Adrenal gland (tissue), 19 donors: ENCODE measurements at places on chromosomes 12 and 14. TPM values are rescaled to one million over a fixed set of nuclear protein-coding genes. Genes with fewer than 3 reads are reported as not detected.

GRCh38 chr14:25055005-25055404 is 5.1 kb upstream of the STXBP6 start:
- peaks cover 25% of the 10 kb centered on the region for H3K27me3 ChIP-seq
- DNase-seq = no peak
- H3K4me1 ChIP-seq = peaks cover under 1% of the 10 kb centered on the region
- no peak overlapping the region for H3K4me3 ChIP-seq
- no peaks in the 10 kb centered on the region for H3K36me3 ChIP-seq

DNA sequence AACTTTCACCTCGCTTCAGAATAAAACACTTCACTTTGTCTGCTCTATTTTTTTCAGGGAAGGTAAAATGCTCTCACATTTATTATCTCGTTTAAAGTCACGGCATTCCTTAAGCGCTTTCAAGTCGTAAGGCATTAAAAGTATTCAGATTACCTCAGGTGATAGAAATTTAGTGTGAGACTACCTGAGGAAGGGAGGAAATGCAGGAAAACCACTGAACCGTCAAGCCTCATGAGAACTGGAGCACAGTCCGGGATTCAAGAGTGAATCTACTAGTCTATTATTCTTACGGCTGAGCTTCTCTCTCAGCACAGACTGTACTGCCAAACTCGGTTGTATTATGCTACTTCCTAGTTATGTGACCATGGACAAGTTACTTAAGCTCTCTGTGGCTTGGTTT is 8.3 kb upstream of the PPFIBP1 start:
- H3K4me1 ChIP-seq = peaks cover 15% of the 10 kb centered on the region
- H3K27me3 ChIP-seq = no peaks in the 10 kb centered on the region
- no peak overlapping the region for H3K4me3 ChIP-seq
- H3K36me3 ChIP-seq = no peaks in the 10 kb centered on the region

DNA sequence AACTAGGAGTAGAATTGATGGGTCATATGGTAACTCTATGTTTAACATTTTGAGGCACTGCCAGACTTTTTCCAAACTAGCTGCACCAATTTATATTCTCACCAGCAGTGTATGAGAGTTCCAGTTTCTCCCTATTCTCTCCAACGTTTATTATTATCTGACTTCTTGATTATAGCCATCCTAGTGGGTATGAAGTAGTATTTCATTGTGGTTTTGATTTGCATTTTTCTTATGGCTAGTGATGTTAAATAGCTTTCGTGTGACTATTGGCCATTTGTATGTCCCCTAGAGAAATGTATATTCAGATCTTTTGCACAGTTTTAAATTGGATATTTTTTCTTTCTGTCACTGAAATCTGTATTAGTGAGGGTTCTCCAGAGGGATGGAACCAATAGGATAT is 37.8 kb downstream of the HELB start:
- H3K4me3 ChIP-seq = no peak overlapping the region
- no peaks in the 10 kb centered on the region for H3K4me1 ChIP-seq
- no peak for DNase-seq
- no peaks in the 10 kb centered on the region for H3K27me3 ChIP-seq
- no peaks in the 10 kb centered on the region for H3K36me3 ChIP-seq
- no peak overlapping the region for H3K27ac ChIP-seq

GRCh38 chr12:43167691-43168090 is 384.3 kb downstream of the ADAMTS20 start:
- H3K27me3 ChIP-seq = no peaks in the 10 kb centered on the region
- no peaks in the 10 kb centered on the region for H3K4me1 ChIP-seq
- DNase-seq = no peak
- H3K36me3 ChIP-seq = no peaks in the 10 kb centered on the region
- H3K4me3 ChIP-seq = no peak overlapping the region
- no peak overlapping the region for H3K27ac ChIP-seq

- peak overlapping the region; percentile 91 for H3K27ac ChIP-seq
- H3K4me3 ChIP-seq = peak overlapping the region; percentile 52
- DNase-seq = peak; percentile 23
- no peaks in the 10 kb centered on the region for H3K27me3 ChIP-seq
- no peaks in the 10 kb centered on the region for H3K36me3 ChIP-seq
Measured at GRCh38 chr14:52949711-52950409, 990 bp downstream of the FERMT2 start.

- H3K27ac ChIP-seq = peak overlapping the region; percentile 97
- H3K4me1 ChIP-seq = peaks cover 6% of the 10 kb centered on the region
- no peaks in the 10 kb centered on the region for H3K36me3 ChIP-seq
- H3K27me3 ChIP-seq = no peaks in the 10 kb centered on the region
- peak overlapping the region; percentile 95 for H3K4me3 ChIP-seq
- DNase-seq = no peak
Measured at GRCh38 chr14:39265806-39266524, 32.2 kb downstream of the MIA2 start.

GRCh38 chr12:71057330-71057729 is 100.5 kb downstream of the TSPAN8 start:
- no peak overlapping the region for H3K27ac ChIP-seq
- H3K36me3 ChIP-seq = no peaks in the 10 kb centered on the region
- H3K4me3 ChIP-seq = no peak overlapping the region
- DNase-seq = no peak

Gene ADCY6
- 44.0 TPM for total RNA-seq

- H3K36me3 ChIP-seq = no peaks in the 10 kb centered on the region
- H3K27me3 ChIP-seq = no peaks in the 10 kb centered on the region
- no peak overlapping the region for H3K27ac ChIP-seq
- no peaks in the 10 kb centered on the region for H3K4me1 ChIP-seq
Measured at GRCh38 chr14:20428802-20429201, 7.2 kb downstream of the KLHL33 start.

Gene C14orf180
- 17.8 TPM for total RNA-seq

GRCh38 chr14:53389202-53389601 is 236.1 kb upstream of the DDHD1 start:
- no peak overlapping the region for H3K27ac ChIP-seq
- no peaks in the 10 kb centered on the region for H3K36me3 ChIP-seq
- no peak for DNase-seq
- no peak overlapping the region for H3K4me3 ChIP-seq
- H3K4me1 ChIP-seq = no peaks in the 10 kb centered on the region

DNA sequence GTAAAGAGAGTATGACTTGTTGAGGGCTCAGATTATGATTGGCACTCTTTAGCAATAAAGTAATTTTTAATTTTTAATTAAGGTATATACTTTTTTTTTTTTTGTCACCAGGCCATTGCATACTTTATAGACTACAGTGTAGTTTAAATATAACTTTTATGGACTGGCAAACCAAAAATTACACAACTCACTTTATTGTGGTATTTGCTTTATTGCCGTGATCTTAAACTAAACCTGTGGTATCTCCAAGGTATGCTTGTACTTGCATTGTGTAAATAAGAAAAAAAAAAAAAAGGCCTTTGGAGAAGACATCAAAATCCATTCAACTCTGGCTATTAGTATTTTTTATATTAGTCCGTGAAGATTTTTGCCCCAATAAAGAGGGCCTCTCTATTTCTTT is 646.7 kb upstream of the FOXG1 start:
- no peak overlapping the region for H3K27ac ChIP-seq
- H3K36me3 ChIP-seq = no peaks in the 10 kb centered on the region
- no peaks in the 10 kb centered on the region for H3K27me3 ChIP-seq
- H3K4me1 ChIP-seq = no peaks in the 10 kb centered on the region
- no peak overlapping the region for H3K4me3 ChIP-seq

GRCh38 chr14:24430143-24430681 is 458 bp downstream of the KHNYN start:
- H3K27me3 ChIP-seq = no peaks in the 10 kb centered on the region
- H3K4me1 ChIP-seq = peaks cover 32% of the 10 kb centered on the region
- peak; percentile 82 for DNase-seq
- H3K4me3 ChIP-seq = peak overlapping the region; percentile 13
- H3K36me3 ChIP-seq = no peaks in the 10 kb centered on the region

Gene ZFYVE1
- total RNA-seq = 37.9 TPM

Gene PLA2G1B
- not detected for total RNA-seq

Gene TMEM132C
- 1.3 TPM for total RNA-seq

GRCh38 chr12:102430661-102431060 is 49.7 kb downstream of the IGF1 start:
- DNase-seq = no peak
- H3K36me3 ChIP-seq = no peaks in the 10 kb centered on the region
- H3K4me3 ChIP-seq = no peak overlapping the region
- H3K27me3 ChIP-seq = no peaks in the 10 kb centered on the region

- no peak overlapping the region for H3K4me3 ChIP-seq
- no peaks in the 10 kb centered on the region for H3K4me1 ChIP-seq
- H3K27me3 ChIP-seq = peaks cover 17% of the 10 kb centered on the region
- H3K36me3 ChIP-seq = no peaks in the 10 kb centered on the region
Measured at GRCh38 chr14:38203929-38204718, 3.6 kb upstream of the SSTR1 start.

GRCh38 chr12:103561174-103561573 is 25.9 kb upstream of the STAB2 start:
- no peaks in the 10 kb centered on the region for H3K4me1 ChIP-seq
- no peaks in the 10 kb centered on the region for H3K27me3 ChIP-seq
- H3K36me3 ChIP-seq = no peaks in the 10 kb centered on the region
- no peak for DNase-seq
